ENCODE measurements at places on chromosomes 12 and 14.

DNA sequence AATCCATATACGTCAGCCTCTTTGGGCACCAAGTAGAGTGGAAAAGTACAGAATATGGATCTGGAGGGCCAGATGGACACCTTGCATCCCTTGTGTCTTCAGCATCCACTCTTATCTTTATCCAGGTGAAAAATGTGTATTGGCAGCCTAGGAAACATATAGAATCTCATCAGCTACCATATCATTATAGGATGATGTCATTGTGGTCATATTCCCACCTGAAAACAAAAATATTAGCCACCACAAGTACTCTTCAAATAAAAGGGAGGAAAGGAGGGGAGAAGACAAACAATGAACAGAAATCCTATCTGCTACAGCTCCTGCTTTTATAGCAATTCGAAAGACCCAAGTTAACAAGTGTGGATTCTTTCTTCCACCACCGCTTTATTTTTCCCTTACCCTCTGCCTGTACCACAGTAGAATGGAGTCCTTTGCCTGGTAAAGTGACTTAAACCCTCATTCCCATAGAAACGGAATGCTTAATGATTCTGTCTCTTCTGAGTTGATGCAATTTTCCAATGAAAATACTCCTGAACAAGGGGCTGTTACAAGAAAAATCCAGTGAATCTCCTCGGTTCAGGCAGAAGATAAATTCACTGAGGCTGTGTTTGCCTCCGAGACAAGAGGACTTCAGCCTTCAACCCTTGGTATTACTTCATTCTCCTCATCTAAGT is 13.8 kb upstream of the IL26 start:
- DNase-seq = no peak

DNA sequence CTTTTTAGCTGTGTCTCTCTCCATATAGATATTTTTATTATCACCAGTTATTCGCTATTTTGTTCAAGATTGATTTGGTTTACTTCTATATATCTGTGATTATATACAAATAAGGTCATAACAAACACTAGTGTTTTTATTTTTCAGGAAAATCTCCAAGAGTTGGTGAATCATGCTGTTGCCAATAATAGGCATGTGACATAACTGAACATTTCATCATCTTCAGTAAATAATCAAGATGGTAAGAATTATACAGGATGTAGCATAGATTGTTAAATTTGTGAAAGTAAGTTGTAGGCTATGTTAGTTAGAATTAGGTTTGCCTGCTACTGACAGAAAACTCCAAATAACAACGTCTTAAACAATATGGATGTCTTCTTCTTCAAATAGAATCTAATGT is 240.9 kb upstream of the PDE3A start:
- DNase-seq = no peak

DNA sequence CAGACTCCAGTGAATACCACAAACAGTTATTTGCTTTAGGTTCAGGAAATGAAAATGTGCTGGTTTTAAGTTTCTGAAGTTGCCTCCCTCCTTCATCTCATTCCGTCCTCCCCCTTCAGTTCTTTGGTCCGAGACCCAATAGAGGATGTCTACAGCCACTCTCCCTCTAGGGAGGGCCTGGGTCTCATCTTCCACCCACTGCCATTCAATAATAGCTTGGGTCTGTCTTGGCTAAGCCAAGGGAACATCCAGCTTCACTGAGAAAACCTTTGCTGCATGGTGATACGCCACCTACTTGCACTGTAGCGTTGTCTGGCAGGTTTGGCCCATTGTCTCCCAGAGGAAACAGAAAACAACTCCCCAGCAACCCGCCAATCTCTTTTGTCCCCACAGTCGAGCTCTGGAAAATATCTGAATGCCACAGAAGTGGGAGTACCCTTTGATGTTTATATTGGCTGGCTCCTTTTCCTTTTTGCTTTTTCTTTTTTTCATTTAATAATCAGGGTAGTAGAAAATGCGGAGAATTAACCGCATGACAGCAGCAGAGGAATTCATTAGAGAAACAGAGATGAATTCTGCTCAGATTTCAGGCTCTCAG is 380.1 kb downstream of the RAD51B start:
- no peak for DNase-seq

DNA sequence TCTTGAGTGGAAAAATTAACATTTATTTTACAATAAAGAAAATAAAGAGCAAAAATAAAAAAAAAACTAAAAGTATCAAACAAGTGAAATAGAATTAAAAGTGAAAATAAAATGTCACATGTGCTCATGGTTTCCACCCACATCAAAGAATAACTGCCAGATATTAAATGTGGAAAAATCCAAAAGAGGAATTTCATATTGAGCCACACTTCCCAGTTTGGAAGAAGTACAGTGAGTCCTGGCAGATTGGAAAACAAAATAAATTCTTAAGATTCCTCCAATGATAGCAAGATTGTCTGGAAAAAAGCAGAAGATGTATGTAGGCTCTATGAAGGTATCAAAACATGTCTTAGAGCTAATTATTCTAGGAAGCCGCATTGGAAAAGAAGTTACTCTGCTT is 1019.5 kb downstream of the SLC6A15 start:
- DNase-seq = no peak

DNA sequence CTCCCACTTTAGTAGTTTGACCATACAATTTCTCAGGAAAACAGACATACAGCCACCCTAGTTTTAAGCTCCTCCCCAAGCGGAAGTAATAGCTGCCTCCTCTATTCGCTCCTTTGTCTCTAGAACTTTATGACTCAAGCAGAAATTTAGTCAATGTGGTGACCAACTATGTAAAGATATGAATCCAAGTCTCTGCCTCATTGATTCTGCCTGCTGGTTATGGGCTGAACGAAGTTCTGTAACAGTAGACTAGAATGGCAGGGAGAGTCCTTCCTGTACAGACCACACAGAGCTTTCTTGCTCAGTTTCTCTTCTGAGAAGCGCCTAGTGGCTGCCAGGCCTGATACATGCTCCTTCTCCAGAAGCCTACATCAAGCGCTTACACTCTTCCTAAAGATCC is 19.1 kb downstream of the KICS2 start:
- DNase-seq = no peak

- peak; percentile 7 for DNase-seq
Measured at GRCh38 chr12:15962760-15963159, 51.6 kb downstream of the DERA start.

GRCh38 chr14:104148433-104149277 is 10.3 kb downstream of the KIF26A start:
- DNase-seq = no peak

DNA sequence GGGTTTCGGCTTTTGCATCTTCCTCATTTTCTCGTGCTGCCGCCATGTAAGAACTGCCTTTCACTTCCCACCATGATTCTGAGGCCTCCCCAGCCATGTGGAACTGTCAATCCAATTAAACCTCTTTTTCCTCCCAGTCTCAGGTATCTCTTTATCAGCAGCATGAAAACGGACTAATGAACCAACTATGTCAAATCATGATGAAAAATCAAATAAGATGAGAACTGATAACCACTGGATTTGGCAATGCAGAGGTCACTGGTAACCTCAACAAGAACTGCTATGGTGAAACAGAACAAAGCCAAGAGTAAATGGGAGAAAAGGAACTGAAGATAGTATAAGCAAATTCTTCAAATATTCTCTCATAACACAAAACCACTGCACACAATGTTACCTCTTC is 6.0 kb downstream of the EML5 start:
- no peak for DNase-seq

DNA sequence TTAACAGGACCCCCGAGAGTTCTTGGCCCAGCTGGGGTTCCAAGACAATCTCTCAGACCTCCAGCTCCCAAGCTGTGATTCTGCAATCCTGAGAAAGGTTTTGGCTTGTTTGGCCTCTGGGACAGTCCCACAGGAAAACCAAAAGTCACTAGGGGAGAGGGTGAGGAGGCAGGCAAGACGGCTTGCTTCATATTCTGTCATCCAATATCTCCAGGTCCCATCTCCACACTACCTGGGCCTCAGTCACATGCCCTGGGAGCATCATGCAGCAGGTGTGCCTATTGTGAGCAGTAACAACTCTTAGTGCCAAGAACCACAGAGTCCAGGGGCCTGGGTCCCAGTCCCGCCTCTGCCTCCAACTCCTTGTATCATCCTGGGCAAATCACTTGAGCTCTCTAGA is 1.7 kb downstream of the KRT79 start:
- peak; percentile 95 for DNase-seq

DNA sequence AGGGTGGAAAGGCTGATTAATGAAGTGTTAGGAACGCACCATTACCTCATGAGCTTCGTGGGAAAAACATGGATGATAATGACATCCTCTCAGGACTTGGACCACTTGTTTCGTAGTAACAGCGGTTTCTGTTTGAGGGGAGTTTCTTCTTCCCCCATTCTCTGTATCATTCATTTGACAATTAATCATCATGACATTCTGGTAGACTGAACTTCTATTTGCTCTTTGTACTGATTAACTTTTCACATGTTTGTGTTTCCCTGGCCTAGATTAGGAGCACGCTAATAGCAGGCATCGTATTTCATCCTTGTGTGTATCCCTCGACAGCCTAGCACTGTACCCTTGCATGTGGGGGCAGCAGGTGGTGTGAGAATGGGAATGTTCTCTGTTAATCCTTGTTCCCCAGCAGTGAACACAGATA is 8.0 kb downstream of the LRRC74A start:
- no peak for DNase-seq

GRCh38 chr12:68410018-68410660 is 78.0 kb upstream of the MDM1 start:
- no peak for DNase-seq

DNA sequence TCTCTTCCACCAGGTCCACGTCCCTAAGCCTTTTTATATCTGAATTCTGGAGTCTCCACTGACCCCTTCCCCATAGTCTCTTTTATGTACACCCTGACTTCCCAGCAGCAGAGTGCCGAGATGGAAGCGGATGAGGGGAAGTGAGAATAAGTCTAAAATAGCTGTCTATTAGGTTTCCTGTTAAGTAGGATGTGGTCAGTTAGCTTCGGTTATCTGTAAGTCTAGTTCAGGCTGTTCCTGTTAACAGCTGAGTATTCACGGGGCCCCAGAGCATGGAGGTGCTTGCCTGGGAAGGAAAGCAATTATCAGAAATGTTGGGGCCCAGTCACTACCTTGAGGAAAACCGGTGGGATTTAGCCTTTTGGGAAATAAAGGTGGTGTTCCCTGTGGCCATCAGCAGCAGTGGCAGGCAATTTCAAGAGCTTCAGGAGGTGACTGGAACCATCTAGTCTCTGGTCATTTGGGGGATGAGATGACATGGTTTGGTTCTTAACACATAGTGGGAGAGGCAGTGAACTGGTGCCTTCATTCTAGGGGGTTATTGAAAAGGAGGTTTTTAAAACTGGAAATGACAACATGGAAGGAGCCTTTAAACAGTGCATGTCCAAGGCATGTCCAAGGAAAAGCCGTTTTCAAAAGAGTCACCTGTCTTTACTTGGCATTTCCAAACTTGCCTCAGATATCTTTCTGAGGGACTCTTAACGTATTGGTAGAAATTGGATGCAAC is 21.8 kb downstream of the CHST11 start:
- no peak for DNase-seq

DNA sequence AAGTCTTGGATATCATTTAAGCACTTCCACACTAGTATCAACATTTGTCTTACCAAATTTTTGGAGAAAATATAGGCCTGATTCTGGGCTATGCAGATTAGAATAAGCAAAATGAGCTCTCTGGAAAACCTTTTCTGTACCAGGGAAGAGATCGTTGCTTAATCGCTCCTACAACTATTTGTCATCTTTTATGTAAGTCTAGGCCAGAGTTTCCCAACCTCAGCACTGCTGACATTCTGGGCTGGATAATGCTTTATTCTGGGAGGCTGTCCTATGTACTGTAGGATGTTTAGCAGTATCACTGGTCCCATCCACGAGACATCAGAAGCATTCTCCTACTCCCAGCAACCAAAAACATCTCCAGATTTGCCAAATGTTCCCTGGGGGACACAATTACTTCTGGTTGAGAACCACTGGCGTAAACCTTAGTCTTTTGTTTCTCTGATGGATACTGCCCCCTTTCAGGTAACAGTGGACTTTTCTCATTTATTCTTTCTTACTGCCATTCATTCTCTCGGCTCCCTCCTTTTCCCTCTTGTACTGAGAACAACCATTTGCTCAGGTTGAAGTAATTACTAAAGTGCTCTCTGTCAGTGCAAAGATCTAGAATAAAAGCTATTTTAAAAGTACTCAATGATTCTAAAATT is 316.9 kb upstream of the E2F7 start:
- no peak for DNase-seq

DNA sequence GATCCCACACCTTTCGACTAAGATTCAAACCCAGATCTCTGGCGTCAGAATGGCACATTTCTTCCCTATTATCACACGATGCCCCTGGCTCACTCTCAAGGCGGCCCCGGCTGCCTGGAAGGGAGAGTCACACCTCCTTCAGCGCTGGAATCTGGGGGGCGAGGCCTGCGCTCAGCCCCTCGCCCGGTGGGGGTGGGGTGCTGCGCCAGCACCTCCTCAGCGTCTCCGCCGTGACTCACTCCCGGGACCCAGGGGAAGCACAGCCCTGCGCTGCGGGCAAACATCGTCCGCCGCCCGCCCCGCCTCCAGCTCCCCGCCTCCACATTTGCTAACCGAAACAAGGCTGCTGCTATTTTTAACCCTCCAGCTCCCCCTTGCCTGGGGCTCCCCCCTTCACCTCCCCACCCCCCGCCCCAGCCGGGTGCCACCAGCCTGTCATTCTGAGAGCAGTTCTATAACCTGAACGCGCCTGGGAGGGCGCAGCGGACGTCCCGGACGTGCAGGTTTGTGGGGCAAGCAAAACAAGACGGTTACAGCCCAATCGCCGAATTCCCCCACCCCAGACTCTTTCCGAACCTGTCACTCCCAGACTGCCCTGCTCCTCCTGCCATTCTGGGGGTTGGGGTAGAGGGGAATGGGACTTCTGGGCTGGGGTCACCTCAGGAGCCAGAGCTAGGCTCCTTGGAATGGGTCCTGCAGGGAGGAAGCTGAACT is 6.7 kb downstream of the HDAC7 start:
- peak; percentile 93 for DNase-seq

- DNase-seq = peak; percentile 62
Measured at GRCh38 chr14:68379510-68380328, 413.1 kb downstream of the ZFP36L1 start.

DNA sequence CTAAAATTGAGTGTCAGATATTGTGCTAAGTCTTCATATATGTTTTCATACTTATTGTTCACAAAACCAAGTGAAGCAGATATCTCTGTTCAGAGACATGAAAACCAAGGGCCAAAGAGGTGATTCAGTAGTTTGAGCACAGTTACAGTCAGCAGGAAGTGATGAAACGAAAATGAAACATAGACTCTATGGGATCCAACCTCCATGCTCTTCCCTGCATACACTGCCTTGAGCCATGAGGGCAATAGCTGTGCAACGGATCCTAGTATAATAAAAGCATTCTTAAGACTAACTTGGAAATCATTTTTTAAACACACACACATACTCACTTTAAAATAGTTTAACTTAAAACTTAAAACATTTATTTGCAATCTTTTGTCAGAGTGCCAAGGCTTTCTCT is 27.9 kb downstream of the ESR2 start:
- DNase-seq = no peak

- DNase-seq = peak; percentile 43
Measured at GRCh38 chr12:67534681-67535080, 113.9 kb upstream of the DYRK2 start.

- no peak for DNase-seq
Measured at GRCh38 chr12:92248977-92249376, 103.3 kb upstream of the BTG1 start.

- peak; percentile 46 for DNase-seq
Measured at GRCh38 chr14:61584331-61584741, 111.0 kb upstream of the HIF1A start.

GRCh38 chr14:22428700-22429291 is 160.2 kb downstream of the DAD1 start:
- DNase-seq = no peak

Measured in SJSA1 (cell line).